Activated T-cell treated with anti-CD3 and anti-CD28 coated beads, Interleukin-2, amount 50 U/mL, for 1 hour (primary cell): ENCODE measurements at places on chromosomes 3 and 15.

DNA sequence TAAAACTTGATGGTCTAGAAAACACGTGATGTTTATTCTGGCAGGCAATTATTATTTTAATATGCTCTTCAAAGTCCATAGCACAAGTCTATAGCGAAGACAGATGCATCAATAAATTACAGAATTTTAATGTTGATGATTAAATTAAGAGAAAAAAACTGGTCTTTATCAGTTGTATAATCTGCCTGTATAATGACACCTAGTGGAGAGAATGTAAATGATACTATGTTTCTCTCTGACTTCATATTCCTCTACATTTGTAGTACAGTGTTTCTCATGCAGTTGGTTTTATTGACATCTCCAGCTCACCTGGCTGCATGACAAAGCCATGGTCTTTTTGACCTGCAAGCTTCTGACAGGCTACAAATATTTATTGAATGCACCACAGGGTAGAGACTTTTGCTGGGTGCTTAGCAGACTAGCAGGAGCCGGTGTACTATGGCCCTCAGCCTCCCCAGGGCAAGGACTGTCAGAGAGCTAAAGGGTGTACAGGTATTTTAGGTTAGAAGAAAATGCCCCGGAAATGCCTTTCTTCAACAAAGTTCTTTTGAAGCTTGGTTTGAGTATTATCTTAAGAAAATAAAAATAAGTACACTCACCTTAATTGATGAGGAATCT is 289.9 kb downstream of the GAP43 start:
- no peak for DNase-seq

DNA sequence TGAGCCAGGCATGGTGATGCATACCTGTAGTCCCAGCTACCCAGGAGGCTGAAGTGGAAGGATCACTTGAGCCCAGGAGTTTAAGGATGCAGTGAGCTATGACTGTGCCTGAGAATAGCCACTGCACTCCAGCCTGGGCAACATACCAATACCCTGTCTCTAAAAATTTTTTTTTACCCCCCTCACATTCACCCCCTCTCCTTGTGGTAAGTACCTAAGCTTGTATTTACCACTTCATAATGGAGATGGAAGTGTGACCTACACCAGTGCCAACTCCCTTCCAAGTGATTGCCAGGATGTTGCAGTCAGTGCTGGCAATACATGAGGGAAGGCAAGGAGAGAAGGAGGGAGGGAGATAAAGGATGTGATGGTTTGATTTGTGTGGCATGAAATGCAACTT is 84.2 kb downstream of the LRRC28 start:
- no peak for DNase-seq

- DNase-seq: peak; percentile 4
Measured at GRCh38 chr15:73957785-73958184, 31.5 kb downstream of the LOXL1 start.

DNA sequence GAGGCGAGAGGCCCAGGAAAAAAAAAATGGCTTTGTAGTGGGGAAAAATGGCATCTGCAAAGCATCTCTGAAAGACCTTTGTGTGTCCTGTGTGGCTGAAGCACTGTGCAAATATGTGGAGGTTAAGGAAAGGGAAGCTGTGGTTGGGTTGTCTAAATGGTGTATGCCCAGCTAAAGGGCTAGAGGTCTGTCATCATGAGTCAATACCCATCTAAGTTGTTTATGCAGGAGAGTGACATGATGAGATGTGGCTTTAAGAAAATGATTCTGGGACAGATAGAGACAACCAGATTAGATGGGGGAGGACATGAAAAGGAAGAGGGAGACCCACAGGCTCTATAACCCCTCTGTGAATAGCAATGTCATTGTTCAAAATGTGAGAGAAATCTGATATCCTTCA is 280.7 kb downstream of the MFSD1 start:
- no peak for DNase-seq

- DNase-seq: no peak
Measured at GRCh38 chr15:81296186-81296585, 27.8 kb downstream of the STARD5 start.

GRCh38 chr3:102354818-102355515 is 79.8 kb upstream of the ZPLD1 start:
- DNase-seq: no peak

GRCh38 chr15:64348455-64348854 is 7.5 kb downstream of the CSNK1G1 start:
- no peak for DNase-seq

GRCh38 chr3:58116161-58116955 is 94.4 kb downstream of the DNASE1L3 start:
- DNase-seq: peak; percentile 49

GRCh38 chr3:77404871-77405270 is 365.0 kb downstream of the ROBO2 start:
- DNase-seq: no peak

DNA sequence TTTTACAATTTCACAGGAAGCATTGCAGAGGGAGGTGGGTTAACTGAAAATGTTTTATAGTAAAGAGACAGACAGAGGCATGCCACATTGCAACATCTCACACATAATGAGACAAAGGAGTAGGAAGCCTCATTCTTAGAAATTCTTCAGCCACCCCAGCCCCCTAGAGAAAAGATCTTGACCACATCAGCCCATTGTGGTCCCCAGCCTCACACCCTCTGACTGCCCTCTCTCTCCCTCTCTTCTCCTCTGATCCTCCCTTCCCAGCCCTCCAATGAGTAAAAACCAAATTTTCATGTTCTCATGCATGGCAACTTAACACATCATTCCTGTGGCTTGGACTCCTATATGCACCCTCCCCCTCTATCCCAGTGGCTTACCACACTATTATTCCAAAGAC is 174.1 kb downstream of the UACA start:
- DNase-seq: no peak

- DNase-seq: no peak
Measured at GRCh38 chr3:14463330-14464140, 61.1 kb downstream of the SLC6A6 start.
